CD14-positive monocyte (primary cell): ENCODE measurements at places on chromosomes 5 and 9. TPM values are rescaled to one million over a fixed set of nuclear protein-coding genes. Genes with fewer than 3 reads are reported as not detected.

DNA sequence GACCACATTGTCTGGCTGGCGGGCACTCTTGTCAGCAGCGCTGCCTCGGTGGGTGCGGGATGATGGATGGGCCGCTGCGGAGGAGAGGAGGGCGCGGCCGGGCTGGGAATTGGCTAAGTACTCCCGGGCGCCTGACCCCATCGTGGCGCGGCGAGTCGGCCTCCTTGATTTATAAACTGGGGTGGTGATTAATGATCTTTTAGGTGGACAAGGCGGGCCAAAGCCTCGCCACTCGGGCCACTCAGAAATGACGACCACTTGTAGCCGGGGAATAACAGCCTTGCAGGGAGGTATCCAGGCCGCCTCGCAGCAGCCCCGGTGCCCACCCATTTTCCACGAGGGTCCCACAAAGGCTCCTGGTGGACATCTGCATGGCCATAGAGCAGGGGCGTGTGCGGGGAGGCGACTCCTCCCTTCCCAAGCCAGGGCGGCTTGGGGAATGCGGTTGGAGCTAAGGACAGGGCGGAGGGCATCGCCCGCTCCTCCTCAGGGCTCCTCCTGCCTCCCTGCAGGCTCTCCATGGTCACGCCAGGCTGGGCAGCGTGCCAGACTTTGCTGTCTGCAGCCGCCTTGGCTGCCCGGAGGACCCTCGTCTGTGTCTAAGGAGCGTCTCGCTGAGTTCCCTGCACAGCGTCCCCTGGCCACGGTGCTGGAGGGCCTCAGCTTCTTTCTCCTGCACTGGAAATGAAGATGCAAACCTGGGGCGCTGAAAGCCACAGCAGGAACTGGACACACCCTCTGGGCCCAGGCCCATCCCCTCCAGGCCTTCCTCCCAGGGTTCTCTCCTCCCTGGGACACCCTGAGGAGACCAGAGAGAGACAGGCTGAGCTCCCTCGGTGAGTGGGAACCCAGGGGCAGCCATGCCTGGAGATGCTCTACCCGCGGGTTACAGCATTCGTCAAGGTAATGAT lies 287.4 kb upstream of the IRX4 start:
- no peak overlapping the region for H3K27ac ChIP-seq
- DNase-seq = no peak
- no peaks in the 10 kb centered on the region for H3K36me3 ChIP-seq
- H3K27me3 ChIP-seq = no peaks in the 10 kb centered on the region
- H3K4me1 ChIP-seq = no peaks in the 10 kb centered on the region
- H3K4me3 ChIP-seq = no peak overlapping the region

- H3K27ac ChIP-seq = no peak overlapping the region
- no peak for DNase-seq
- H3K27me3 ChIP-seq = no peaks in the 10 kb centered on the region
- H3K36me3 ChIP-seq = no peaks in the 10 kb centered on the region
These were observed 4.4 kb upstream of the TMEM268 start for GRCh38 chr9:114606597-114607207.

GRCh38 chr5:150781706-150782614 lies 3.4 kb downstream of the SMIM3 start:
- no peaks in the 10 kb centered on the region for H3K27me3 ChIP-seq
- no peak for DNase-seq
- no peaks in the 10 kb centered on the region for H3K36me3 ChIP-seq

DNA sequence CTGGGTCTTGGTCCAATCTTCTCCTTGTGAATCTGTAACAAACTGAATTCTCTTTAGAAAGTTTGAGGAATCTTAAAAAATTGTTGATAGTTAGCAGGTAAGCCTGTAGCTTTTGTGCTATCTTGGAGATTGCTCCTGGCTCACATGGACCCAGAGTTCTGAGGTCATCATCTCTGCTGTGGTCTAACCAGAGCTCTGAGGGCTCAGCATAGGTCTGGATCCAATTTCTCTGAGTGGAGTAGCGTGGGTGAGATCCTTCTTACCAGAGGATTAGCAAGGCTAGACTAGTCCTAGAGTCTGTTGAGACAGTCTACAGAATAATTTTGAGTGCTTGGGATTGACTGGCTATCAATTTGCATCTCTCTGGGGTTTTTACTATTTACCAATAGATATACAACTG lies 60.5 kb upstream of the IL6ST start:
- H3K36me3 ChIP-seq = no peaks in the 10 kb centered on the region
- no peak for DNase-seq
- no peak overlapping the region for H3K4me3 ChIP-seq
- H3K27ac ChIP-seq = no peak overlapping the region
- no peaks in the 10 kb centered on the region for H3K27me3 ChIP-seq

DNA sequence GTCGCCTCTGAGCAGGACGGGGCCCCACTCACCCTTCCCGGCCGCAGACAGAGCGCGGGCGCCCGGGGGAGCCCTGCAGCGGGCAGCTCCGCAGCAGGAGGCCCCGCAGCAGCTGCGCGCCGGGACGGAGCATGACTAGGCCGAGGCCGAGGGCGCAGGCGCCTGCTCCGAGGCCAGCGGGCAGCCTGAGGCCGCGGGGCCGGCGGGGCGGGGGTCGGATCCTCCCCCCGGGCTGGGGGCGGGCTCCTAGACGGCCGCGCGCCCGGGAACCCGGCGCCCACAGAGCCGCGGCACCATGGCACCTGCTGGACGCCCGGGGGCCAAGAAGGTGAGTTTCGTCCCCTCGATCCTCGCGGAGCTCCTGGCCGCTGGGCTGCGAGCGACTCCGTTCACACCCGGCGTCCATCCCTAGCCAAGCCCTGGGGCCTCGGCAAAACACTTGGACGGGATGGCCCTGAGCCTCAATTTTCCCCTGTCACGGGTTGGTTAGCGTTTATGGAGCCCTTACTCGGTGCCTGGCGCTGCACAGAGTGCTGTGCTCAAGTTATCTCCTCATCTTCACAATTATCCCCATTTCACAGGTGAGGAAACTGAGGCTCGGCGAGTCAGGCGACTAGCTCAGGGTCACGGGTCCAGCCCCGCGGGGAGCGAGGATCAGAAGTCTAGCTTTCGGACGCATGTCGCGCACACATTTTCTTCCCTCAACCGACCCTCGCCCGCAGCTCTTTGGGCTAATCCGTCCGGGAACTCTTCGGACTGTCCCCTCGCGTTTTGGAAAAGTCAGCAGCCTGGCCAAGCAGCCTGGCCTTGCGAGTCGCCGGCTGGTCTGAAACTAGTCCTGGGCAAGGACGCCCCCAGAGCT lies at the start of the genes BHMT2 and DMGDH:
BHMT2 (plus strand) TSS at position 280 of the 862 bp plus-strand sequence; CDS start at position 296, 16 bp downstream.
DMGDH (minus strand) TSS at position 187 of the 862 bp plus-strand sequence; CDS start at position 133, 54 bp downstream.
- no peaks in the 10 kb centered on the region for H3K4me1 ChIP-seq
- no peaks in the 10 kb centered on the region for H3K36me3 ChIP-seq
- no peak for DNase-seq
- H3K27me3 ChIP-seq = peaks cover 19% of the 10 kb centered on the region
- H3K4me3 ChIP-seq = no peak within 1 kb of the TSS

GRCh38 chr5:76084496-76085242 lies 1.5 kb downstream of the SV2C start:
- H3K27me3 ChIP-seq = peaks cover 88% of the 10 kb centered on the region
- H3K36me3 ChIP-seq = no peaks in the 10 kb centered on the region
- no peak overlapping the region for H3K4me3 ChIP-seq
- no peak for DNase-seq
- H3K27ac ChIP-seq = no peak overlapping the region
- peaks cover 3% of the 10 kb centered on the region for H3K4me1 ChIP-seq

GRCh38 chr5:73272351-73272750 lies 99.4 kb downstream of the TMEM174 start:
- H3K27ac ChIP-seq = no peak overlapping the region
- H3K36me3 ChIP-seq = no peaks in the 10 kb centered on the region
- no peak for DNase-seq
- no peaks in the 10 kb centered on the region for H3K4me1 ChIP-seq
- no peak overlapping the region for H3K4me3 ChIP-seq
- peaks cover 19% of the 10 kb centered on the region for H3K27me3 ChIP-seq

DNA sequence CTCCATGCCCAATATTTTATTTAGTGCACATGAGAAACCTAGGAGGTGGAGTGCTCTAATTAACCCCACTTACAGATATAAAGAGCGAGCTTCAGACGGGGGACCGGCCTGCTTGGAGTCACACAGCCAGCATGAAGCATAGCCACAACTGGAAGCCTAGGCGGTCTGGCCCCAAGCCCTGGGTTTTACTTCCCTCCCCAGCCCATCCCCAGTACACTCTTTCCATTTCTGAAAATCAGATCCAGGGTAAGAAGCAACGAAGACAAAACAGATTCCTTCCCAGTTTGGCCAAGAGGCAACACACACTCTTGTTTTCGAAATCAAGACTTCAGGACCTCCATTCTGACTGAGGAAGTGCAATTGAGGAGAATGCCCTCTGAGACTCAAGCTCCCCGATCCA lies 27.1 kb downstream of the KCNMB1 start:
- H3K4me3 ChIP-seq = no peak overlapping the region
- DNase-seq = peak; percentile 42
- peak overlapping the region; percentile 96 for H3K27ac ChIP-seq
- H3K4me1 ChIP-seq = peaks cover 100% of the 10 kb centered on the region
- H3K27me3 ChIP-seq = no peaks in the 10 kb centered on the region

DNA sequence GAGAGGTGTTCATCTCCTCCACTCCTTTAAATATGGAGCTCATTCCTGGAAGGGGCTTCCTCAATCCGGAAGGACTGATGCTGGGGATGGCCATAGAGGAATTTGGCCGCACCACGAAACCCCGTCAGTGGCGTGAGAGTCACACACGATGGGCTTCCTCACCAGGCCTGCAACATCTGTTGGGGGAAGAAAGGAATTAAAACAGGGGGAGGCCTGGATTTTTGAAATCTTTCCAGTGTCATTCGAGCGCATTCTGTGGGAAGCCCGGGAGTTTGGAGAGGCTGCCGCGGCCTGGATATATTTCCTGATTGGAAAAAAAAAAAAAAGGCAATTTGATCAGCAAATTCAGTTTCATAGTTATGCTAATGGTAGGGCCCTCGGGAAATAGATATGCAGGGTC lies 76.3 kb upstream of the ORM1 start:
- no peaks in the 10 kb centered on the region for H3K27me3 ChIP-seq
- H3K36me3 ChIP-seq = no peaks in the 10 kb centered on the region
- no peak overlapping the region for H3K4me3 ChIP-seq
- H3K27ac ChIP-seq = no peak overlapping the region
- DNase-seq = no peak
- H3K4me1 ChIP-seq = no peaks in the 10 kb centered on the region

GRCh38 chr5:56232538-56232937 lies 592 bp downstream of the ANKRD55 start:
- H3K27ac ChIP-seq = no peak overlapping the region
- no peaks in the 10 kb centered on the region for H3K4me1 ChIP-seq
- H3K4me3 ChIP-seq = no peak overlapping the region
- no peaks in the 10 kb centered on the region for H3K36me3 ChIP-seq
- no peak for DNase-seq

- H3K4me3 ChIP-seq = no peak overlapping the region
- DNase-seq = no peak
- H3K4me1 ChIP-seq = no peaks in the 10 kb centered on the region
- no peaks in the 10 kb centered on the region for H3K36me3 ChIP-seq
- H3K27me3 ChIP-seq = no peaks in the 10 kb centered on the region
These were observed 157.7 kb upstream of the SLC12A2 start for GRCh38 chr5:127925916-127926315.

DNA sequence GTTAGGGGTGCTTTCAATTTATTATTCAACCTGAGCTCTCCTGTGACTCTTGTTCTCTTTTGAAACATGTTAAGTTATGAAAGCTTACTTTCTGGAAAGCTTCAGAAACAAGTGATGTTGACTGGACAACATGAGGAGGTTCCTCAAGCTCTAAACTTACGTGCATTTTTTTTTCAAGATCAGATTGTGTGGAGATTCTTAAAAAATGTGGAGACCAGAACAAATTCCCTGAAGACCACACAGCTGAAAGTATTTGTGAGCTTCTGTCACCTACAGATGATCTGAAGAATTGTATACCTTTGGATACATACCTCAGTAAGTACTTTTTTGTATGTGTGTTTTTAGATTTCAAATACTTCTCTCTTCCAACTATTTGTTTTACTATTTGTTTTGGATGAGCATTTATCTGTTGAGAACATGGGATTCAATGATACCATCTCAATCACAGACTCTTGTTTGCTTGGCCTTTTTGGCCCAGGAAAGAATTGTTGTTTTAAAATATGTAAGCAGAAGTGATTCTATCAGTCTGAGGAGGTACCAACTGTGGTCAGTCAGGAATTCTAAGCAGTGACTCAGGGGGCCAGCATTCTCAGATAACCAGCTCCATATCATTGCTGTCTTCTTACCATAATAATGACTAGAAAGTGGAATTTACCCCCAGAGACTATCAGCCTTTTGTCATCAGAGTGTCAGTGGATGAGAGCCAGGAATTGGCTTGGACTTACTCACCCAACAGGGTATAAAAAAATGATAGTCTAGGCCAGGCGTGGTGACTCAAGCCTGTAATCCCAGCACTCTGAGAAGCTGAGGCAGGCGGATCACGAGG lies 34.4 kb upstream of the GLIPR2 start:
- H3K4me1 ChIP-seq = peaks cover 7% of the 10 kb centered on the region
- no peak overlapping the region for H3K4me3 ChIP-seq
- no peaks in the 10 kb centered on the region for H3K36me3 ChIP-seq
- H3K27ac ChIP-seq = no peak overlapping the region
- DNase-seq = no peak

NR2F1 gene
- polyA plus RNA-seq = not detected

MAMDC4 gene
- not detected for polyA plus RNA-seq

LRRC19 gene
- polyA plus RNA-seq = not detected

NFIB gene
- not detected for polyA plus RNA-seq

SPATA31A3 gene
- polyA plus RNA-seq = not detected

ADAMTSL1 gene
- polyA plus RNA-seq = not detected
